ENCODE measurements at places on chromosomes 13 and 19.

- DNase-seq, result no peak
These were observed 172.4 kb downstream of the ZNF486 start for GRCh38 chr19:20339444-20339843.

DNA sequence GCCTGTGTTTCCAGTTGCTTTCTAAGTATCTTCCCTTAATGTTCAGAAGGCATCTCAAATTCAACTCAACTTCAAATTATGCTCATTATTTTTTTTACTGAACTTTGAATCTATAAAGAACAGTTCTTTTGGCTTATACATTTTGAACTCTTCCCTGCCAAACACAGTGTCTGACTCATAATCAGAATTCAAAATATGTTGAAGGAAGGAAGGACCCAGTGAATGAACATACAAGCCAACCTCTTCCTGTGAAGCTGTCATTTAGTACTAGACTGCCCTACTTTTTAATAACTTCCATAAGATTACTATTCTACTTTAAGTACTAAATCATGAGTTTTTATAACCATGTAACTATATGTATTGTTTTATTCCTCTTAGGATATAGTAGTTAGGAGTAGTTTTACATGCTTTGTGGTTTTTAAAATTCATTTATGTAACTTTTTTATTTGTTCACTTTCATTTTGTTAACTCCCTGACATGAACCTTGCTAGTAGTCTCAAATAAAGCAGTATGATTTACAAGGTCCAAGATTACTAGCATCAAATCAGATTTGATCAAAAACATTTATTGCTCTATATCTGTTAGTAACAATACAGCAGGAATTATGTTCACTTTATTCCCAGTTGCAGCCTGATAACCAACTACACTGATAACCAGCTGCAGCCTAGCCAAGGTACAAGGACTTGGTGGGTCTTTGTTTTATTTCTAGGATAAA is 6.4 kb downstream of the NUDT15 start:
- no peak for DNase-seq

GRCh38 chr19:43476606-43477005 is 11.2 kb upstream of the LYPD3 start:
- DNase-seq, result no peak

GRCh38 chr19:47389150-47389556 is 30.2 kb downstream of the MEIS3 start:
- DNase-seq, result peak; percentile 94

GRCh38 chr19:2553510-2553909 is 77.6 kb downstream of the GADD45B start:
- no peak for DNase-seq

GRCh38 chr13:113653264-113654174 is 4.5 kb downstream of the ATP4B start:
- no peak for DNase-seq

DNA sequence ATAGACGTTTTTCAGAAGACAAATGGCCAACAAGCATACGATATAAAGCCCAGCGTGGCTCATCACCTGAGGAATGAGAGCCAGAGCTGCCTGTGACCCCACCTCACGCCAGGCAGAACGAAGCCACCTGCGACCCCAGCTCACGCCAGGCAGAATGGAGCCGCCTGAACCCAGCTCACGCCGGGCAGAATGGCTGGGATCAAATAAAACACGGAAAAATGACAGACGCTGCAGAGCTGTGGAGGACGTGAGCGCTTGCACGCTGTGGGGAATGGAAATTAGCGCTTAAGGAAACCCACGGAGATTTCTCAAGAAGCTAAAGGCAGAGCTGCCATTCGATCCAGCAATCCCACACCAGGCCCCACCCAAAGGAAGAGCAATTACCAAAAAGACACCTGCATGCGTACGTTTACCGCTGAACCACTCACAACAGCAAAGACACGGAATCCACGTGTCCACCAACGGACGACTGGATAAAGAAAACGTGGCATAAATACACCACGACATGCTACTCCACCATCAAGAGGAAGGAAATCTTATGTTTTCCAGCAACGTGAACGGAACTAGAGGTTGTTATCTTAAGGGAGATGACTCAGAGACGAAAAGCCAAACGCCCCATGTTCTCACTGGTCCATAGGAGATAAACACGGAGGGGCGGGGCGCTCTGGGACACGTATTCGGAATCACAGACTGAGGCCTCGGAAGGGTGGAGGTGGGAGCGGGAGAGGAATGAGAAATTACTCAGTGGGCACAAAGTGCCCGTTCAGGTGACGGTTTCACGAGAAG is 30.7 kb upstream of the C13orf46 start:
- DNase-seq, result no peak

DNA sequence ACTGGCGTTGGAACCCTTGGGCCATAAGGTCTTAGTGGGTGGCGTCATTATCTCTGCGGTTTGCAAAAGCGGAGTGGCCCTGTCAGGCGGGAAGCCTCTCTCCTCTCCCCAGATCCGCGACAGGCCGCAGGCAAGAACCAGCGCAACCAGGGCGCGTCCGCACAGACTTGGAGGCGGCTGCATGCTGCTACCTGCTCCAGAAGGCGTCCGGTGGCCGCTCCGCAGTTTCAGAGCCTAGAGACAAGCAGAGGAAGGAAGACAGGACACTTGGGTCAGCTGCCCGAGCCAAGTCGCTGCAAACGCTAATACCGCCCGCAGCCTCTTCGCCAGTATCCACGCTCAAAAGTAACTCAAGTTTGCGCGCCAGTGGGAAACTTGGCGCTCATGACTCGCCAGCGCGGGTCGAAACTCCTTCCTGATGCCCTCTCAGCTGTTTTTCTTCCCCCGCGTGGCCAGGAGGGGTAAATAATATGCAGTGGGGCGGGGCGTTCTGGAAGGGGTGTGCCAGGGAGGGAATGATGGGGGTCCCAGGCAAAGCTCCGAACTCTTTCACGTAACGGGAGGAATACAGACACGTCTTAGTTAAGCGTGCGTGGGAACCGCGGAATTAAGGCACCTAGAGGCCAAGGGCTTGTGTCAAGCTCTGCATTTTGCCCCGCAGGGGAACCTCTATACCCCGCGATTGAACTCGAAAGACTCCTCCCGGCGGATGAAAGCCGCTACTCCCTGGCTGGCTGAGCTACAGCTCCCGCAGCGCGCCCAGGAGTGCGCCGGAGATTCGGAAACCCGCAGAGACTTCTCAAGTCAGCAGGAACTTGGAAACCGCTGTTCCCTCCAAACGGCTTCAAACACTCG is at the start of gene EDNRB:
TSS of gene EDNRB (minus strand) at position 441 of the 855 bp plus-strand sequence. CDS start at position 183, 258 bp downstream.
- DNase-seq, result peak; percentile 57

DNA sequence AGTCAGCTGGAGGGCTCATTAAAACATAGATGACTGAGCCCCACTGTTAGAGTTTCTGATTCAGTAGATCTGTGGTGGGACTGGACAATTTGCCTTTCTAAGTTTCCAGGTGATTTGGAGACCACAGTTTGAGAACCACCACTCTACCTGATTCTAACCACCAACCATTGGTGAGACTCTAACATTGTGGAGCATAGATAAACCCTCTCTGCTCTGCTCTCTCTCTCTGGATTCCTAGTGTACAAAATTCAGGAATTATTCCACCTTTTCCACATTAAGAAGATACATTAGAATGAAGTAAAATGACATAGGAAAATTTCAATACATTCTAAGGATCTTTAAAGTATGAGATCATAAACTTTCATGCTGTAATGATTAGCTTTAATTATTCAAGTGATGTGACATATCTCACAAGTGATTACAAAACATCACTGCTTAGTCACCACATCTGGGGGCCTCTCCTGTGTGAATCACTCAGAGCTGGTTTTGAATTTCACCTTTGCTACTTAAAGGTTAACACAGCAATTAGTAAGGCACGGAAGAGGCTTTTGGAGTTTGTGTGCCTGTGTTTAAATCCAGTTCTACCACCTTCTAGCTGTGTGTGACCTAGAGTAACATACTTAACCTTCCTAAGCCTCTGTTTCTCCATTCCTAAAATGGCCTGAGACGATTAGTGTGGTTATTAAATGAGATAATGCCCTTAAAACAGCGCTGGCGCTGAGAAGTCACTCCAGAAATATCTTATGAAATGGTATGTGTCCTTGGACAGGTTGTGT is 78.5 kb upstream of the NBEA start:
- no peak for DNase-seq

DNA sequence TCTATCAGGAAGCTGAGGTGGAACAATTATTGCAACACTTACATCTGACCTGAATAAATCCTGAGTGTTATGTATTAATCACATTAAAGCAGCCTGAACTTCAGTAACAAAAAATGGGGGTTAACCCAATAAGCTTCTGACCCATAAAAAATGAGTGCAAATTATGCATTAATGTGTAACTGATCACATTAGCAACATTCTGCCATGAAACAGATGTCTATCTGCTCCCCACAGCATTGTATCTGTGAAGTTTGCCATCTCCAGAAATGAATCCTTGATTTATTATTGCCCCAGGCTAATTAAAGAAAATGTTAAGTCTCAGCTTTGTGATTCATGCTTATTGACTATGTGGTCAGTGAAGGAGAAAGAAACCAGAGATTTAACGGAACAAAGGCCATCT is 304.9 kb downstream of the PCDH20 start:
- no peak for DNase-seq

DNA sequence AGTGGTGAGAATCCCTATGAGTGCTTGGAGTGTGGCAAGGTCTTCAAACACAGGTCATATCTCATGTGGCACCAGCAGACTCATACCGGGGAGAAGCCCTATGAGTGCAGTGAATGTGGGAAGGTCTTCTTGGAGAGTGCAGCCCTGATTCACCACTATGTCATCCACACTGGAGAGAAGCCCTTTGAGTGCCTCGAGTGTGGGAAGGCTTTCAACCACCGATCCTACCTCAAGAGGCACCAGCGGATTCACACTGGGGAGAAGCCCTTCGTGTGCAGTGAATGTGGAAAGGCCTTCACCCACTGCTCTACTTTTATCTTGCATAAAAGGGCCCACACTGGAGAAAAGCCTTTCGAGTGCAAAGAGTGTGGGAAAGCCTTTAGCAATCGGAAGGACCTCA is 18.7 kb upstream of the AURKC start:
- DNase-seq, result no peak

GRCh38 chr19:30584090-30584489 is 211.9 kb downstream of the ZNF536 start:
- DNase-seq, result no peak

DNA sequence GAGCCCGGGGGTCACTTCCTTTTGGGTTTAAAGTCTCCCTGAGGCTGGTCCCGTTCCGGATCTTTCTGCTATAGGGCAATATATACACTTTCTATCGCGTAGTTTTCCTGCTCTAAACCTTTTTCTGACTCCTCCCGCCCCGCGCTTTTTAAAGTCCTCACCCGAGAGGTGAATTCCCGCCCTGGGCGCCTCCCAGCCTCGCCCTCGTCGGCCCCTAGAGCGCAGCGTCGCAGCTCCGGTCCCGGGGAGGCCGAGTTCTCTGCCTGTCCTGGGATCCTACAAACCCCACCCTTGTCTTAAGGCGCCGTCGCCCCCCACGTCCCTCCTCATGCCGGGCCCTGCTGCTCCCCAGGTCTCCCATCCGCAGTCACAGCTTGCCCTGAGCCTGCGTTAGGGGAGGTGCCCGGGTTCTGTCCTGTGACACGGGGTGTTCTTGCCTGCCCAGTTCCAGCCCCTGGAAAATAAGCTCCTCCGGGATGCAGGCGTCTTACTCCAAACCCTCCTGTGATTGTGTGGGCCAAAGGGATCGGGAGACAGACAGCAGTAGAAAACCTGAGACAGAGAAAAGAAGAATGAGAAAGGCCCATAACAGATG is 491 bp downstream of the ZNF525 start:
- DNase-seq, result peak; percentile 62

DNA sequence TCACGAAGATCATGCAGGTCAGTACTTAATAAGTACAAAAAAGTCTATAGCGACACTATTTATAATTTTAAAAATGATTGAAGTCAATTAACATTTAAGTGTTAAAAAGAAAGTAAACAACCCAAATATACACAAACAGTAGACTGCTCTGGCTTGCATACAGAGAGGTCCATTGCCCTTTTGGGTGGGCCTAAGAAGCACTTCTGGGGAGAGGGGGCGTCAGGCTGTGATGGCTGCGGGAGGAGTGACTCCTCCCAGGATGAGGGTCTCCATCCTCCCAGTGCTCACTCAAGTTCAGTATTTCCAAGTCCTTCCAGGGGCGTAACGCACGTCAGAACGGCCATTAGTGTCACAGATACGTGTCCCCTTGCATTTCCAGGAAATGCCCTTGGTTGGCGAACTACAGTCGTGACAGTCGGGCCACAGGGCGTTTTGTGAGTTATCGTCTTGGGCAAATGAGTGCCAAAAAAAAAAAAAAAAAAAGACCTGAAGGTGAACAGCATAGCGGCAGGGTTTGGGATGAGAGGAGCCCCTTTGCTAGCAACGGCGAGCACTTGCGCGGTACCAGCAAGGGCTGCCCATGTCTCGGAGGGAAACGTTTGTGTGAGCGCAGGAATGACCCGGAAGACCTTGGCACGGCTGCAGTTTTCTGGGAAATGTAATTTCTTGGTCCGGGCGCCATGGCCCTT is at the start of gene SCGB2B2:
TSS of gene SCGB2B2 (minus strand) at position 463 of the 689 bp plus-strand sequence. CDS start 82,596 bp downstream, outside the sequence.
- no peak for DNase-seq

DNA sequence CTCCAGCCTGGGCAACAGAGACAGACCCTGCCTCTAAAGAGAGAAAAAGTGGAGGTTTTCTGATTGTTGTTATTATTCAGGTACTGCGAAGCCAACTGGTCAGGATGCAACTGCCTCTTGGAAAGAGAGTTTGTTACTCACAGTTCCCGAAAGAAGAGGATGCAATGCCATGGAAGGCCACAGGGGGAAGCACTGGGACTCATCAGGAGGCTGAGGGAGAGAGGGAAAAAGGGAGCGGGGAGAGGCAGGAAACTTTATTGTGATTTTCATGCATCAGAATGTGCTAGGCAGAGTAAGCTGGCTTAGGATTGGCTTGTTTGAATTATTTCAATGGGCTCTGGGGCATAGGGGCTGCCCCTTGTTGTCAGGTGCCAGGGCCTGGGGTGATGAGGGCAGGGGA is 27.6 kb downstream of the MYO9B start:
- peak; percentile 57 for DNase-seq

GRCh38 chr19:13699786-13700185 is 64.5 kb upstream of the MRI1 start:
- no peak for DNase-seq

GRCh38 chr13:93225610-93226009 is 997 bp upstream of the GPC6 start:
- no peak for DNase-seq

GRCh38 chr19:38018694-38019395 is 111.8 kb downstream of the SIPA1L3 start:
- no peak for DNase-seq

GRCh38 chr13:50537029-50537428 is 306.5 kb downstream of the DLEU7 start:
- peak; percentile 30 for DNase-seq

DNA sequence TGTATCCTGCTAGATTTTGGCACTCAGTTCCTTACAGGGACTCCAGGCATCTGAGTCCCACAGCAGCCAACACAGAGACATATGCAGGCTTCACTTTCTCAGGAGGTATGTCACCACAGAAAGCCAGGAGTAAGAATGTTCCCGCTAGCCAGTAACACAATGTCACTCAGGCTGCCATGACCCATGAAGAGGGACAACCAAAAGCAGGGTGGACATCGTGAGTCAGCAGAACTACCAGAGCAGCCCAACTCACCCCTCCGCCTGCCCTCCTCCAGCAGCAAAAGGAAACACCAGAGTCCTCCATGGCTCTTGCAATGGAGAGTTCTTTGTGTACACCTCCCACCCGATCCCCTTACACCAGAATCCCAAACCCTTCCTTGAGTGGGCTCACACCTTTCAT is 95.4 kb downstream of the CRYL1 start:
- no peak for DNase-seq

GRCh38 chr13:36431204-36432105 is 840 bp upstream of the CCNA1 start:
- DNase-seq, result peak; percentile 42

- DNase-seq, result no peak
These were observed 242.7 kb downstream of the DCLK1 start for GRCh38 chr13:35888457-35888883.

GRCh38 chr19:33868788-33869412 is 72.2 kb downstream of the KCTD15 start:
- peak; percentile 13 for DNase-seq
